ENCODE measurements at places on chromosomes 7 and 10.

GRCh38 chr7:95921543-95921942 lies 149.2 kb downstream of the DYNC1I1 start:
- DNase-seq, result no peak

GRCh38 chr10:22478555-22479334 lies 133.4 kb downstream of the SPAG6 start:
- DNase-seq, result no peak

DNA sequence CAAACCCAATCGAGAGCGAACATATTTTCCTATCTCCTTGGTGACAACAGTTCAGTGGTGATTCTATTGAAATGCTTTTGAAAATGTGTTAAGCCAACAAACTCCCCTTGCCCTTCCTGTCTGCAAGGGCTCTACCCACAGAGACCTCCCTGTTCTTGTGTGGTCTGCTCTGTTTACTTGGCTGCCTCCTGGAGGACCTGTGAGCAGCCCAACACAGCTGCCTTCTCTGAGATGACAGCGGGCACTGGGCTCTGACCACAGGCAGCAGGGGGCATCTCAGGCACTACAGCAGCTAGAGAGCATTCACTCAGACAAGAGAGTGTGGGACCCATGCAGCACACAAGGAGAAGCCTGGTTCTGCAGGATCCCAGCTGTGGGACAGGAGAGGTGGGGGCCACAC lies 416.4 kb downstream of the TCERG1L start:
- no peak for DNase-seq

DNA sequence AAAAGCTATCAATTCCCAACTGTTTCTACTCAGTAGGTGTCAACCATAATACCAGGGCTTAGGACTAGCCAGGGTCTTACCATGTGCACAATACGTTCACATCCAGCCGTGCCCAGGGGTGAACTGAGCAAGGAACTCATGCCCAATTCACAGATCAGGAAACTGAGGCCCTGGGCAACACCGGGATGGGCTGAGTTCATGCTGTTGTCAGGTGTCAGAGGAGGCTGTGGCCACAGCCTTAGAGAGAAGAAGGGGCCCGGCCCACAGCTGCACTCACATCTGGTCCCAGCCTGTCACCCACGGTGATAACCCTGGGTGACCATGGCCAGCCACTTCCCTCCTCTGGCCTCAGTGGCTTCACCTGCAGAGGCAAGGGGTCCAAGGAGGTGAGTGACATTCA lies 92.0 kb downstream of the FAM53B start:
- no peak for DNase-seq

- DNase-seq, result no peak
Observed at GRCh38 chr7:143239813-143240212, 18.0 kb downstream of the TAS2R40 start.

DNA sequence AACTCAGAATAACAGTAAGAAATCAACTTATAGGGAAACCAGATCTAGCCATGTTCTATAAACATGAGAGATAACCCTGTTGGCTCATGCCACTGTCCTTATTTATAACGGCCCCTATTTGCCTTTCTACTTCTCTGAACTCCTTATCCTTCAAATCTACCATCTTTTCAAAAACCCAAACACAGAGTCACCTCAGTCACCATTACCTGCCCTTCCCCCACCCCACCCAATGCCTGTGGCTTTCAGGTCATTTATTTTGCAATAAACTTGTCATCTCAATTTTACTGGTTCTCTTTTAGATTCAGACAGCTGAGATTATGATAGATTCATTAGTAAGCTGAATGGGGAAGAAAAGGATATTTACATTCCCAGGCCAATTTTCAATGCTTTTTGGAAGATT lies 53.6 kb downstream of the KMT2C start:
- DNase-seq, result no peak

GRCh38 chr10:53356616-53357349 lies 584.2 kb upstream of the MBL2 start:
- DNase-seq, result no peak

DNA sequence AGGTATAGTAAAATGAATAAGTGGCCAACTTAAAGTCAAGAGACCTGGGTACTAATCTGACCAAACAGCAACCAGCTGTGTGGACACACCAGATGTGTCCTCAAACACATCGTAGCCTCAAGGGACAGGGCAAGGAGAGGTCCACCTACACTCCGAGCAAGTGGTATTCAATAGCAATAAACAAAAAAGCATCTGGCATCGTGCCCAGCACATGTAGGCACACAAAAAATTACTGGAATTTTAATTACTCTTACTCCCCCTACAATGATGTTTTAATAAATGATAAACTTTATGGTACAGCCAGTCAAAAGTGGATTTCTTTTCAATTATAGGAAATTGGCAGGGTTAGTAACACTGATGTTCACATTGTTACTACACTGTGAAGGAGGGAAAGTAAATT lies 3.5 kb upstream of the RGS10 start:
- DNase-seq, result no peak

DNA sequence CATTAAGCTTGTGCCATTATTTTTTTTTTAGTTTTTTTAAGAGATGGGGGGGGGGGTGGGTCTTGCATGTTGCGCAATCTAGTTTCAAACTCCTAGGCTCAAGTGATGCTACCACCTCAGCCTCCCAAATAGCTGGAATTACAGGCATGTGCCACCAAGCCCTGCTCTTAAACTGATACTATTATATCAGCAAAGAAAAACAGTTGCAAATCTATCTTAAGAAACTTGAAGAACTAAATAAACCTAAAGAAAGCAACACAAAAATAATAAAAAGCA lies 47.5 kb downstream of the BRAF start:
- DNase-seq, result no peak

GRCh38 chr10:46268076-46268881 lies 18.5 kb upstream of the ANTXRL start:
- no peak for DNase-seq

- no peak for DNase-seq
Observed at GRCh38 chr10:22343731-22344130, 1.6 kb upstream of the SPAG6 start.

- no peak for DNase-seq
Observed at GRCh38 chr10:251982-252582, 116.8 kb downstream of the ZMYND11 start.

DNA sequence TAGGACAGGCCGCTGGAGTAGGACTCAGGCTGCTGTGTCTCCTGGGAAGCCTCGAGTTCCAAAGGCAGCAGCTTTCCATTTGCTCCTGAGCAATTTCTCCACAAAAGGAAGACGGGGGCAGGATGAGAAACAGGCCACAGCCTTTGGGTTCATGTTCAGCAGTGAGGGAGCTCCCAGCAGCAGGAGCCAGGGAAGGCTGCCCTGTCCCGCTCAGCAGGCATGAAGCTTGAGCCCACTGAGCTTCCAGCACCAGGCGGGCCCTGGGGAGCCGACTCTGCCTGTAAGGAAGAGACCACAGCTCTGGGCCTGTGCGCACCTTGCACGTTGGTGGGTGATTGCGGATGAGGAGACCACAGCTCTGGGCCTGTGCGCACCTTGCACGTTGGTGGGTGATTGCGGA lies 527.2 kb downstream of the TCERG1L start:
- DNase-seq, result no peak

- DNase-seq, result no peak
Observed at GRCh38 chr10:76255241-76255640, 823.8 kb downstream of the LRMDA start.

GRCh38 chr7:41467596-41467995 lies 235.3 kb downstream of the INHBA start:
- DNase-seq, result no peak

- DNase-seq, result peak; percentile 82
Observed at GRCh38 chr10:17348501-17349349, 105.7 kb downstream of the ST8SIA6 start.

- DNase-seq, result no peak
Observed at GRCh38 chr7:12397671-12398070, 6.0 kb downstream of the VWDE start.

DNA sequence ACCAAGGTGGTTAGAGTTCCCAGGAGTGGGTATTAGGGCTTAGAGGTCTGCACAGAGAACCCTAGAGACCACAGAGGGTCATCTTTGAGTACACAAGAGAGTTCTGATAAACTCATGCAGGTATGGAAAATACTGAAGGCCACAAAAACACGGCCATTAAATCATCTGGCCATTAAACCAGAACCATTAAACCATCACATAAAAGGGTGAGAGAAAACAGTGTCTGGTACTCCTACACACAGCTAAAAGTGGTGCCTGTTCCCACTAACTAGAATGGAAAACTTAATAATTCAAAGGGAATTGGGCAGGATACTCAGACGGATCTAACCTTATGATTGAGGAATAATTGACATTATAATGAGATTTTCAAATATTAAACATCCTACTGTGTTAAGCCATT lies 679.4 kb downstream of the TNS3 start:
- DNase-seq, result no peak

GRCh38 chr10:76302961-76303630 lies 871.7 kb downstream of the LRMDA start:
- DNase-seq, result no peak

GRCh38 chr10:97336942-97337831 lies 2.7 kb upstream of the FRAT2 start:
- no peak for DNase-seq

DNA sequence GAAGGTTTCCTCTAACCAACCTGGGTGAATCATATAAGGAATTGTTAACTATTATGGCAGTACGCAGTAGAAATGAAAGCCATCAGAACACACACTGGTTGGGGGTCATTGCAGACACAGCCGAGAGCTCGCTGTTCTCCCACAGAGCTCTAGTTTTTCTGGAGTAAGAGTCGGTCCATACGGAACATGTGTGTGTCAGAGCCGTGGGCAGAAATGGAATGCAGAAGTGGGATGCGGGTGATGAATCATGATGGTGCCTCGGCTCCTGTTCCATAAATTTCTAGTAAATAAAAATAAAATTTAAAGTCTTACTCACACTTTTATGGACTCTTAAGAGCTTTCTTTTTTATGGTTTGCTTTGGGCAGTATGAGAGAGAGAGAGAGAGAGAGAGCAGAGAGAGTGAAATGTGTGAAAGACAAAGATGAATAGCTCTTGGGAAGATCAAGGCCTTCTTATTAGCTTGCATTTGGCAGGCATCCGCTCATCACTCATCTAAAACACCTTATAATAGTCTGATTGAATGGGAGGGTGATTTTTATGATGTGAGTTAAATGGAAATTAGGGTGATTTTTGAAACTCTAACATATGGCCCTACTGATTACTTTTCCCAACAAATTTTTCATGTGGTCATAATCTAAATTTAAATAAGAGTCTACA lies 98.8 kb upstream of the PFKP start:
- no peak for DNase-seq

- DNase-seq, result no peak
Observed at GRCh38 chr7:42766782-42767423, 145.0 kb downstream of the C7orf25 start.

GRCh38 chr7:38374507-38374906 lies 101.1 kb upstream of the TARP start:
- DNase-seq, result no peak

- DNase-seq, result no peak
Observed at GRCh38 chr7:70338015-70338414, 739.7 kb downstream of the AUTS2 start.

- DNase-seq, result no peak
Observed at GRCh38 chr10:5977471-5978229, at the start of gene IL15RA. TSS of gene IL15RA (minus strand) at chr10:5977543. CDS start at chr10:5977492, 51 bp downstream.

DNA sequence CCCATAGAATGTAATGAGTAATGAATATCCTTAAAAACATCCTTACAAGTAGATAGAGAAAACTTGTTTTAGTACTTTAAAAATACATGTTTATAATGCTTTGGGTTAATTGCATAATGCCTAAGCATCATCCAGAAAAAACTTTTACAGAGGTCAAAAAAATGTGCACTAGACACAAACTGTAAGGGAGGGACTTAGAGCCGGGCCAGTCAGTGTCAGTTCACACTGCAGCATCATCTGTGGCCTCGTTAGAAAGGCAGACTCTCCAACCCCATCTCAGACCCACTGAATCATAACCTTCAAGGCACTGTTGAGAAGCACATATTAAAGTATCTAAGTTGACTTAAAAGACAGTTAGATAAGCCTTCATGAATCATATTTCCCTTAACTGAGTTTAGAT lies 230.1 kb upstream of the PRPS1L1 start:
- DNase-seq, result peak; percentile 20

GRCh38 chr7:70935311-70935710 lies 196.6 kb upstream of the GALNT17 start:
- DNase-seq, result no peak
